ENCODE measurements at places on chromosomes 5 and 9.
A peak's percentile ranks its signal among the peaks of the same experiment; 100 is the strongest.

DNA sequence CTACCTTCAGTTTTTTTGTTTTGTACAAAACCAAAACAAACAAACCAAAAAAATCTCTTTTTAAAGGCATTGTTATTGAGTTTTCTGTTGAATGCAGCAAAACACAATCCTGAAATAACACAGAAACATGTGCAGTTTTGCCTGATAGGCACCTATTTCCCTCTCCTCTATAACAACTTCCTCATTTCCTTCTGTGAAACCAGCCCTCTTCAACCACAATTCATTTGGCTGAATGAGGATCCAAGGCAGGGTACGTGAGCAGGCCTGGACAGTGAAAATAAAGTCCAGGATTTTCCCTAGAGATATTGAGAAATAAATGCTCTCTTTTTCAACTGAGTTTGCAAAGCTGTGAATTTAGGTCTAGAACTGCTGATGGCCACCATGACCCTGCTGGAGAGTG lies 134.8 kb upstream of the LARP1 start:
- no peak for DNase-seq

DNA sequence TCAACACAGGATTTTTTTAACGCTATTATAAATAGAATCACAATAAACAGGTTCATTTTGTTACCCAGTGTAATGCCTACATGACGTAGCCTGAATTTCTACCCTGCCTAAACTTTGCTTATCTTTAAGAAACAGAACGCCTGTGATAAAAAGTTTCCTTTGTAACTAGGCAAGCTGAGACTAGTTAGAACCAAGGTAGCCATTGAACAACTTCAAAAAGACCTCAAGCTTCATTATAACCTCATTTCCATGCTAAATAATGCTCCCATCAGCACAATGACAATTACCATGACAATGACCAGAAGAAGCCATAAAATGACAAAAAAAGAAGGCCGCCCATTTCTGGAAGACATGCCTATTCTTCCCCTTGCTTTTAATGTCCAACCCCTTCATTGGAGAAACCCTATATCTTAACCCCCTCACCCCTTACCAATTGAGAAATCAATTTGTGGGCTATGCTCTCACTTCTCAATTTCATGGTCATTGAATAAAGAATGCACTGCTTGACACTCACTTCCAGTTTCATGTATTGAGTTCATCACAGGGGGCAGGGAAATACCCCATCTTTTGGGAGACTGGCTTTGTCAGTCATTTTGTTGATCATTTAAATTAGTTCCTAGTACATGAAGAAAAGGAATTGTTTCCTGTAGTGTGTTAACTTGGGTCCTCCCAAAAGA lies 276.8 kb downstream of the MCTP1 start:
- DNase-seq: no peak

DNA sequence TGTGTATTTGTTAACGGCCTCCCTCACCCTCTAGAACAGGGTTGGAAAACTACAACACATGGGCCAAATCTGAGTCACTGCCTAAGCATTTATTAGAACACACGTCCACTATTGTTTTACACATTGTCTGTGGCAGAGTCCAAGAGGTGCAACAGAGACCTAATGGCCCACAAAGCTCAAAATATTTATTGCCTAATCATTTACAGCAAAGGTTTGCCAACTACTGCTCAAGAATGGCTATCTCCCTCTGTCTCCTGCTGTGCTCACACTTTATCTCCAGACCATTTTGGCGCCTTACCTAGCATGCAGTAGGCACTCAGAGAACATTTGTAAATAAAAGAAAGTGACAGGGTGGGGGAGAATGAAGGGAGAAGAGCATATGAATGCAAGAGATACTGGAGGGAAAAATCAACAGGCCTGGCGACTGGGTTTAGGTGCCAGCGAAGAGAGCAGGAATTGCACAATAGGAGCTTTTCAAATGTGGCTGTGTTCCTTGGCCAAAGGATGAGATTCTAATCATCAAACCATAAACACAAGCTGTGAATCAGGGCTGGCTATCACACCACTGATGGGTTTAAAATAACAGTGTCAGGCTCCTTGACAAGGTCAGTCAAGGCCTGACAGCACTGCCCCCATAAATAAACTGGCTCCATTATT lies 80.3 kb downstream of the EPB41L4A start:
- DNase-seq: peak; percentile 32

GRCh38 chr5:90981821-90982220 lies 401.3 kb downstream of the ARRDC3 start:
- DNase-seq: no peak

DNA sequence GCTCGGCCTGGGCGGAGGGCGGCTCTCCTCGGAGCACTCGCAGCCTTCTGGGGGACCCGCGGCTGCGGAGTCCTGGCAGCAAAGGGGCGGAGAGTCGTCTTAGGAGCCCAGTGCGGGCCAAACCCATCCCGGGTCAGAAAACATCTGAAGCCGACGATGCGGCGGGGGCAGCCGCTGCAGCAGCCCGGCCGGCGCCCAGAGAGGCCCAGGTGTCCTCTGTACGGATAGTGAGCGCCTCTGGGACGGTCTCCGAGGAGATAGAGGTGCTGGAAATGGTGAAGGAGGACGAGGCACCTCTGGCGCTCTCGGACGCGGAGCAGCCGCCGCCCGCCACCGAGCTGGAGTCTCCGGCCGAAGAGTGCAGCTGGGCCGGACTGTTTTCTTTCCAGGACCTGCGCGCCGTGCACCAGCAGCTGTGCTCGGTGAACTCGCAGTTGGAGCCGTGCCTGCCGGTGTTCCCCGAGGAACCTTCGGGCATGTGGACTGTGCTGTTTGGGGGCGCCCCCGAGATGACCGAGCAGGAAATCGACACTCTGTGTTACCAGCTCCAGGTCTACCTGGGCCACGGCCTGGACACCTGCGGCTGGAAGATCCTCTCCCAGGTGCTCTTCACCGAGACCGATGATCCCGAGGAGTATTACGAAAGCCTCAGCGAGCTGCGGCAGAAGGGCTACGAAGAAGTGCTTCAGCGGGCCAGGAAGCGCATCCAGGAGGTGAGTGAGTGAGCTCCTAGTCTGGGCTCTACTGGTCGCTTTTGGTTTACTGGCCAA lies 1.2 kb downstream of the JMY start:
- peak; percentile 67 for DNase-seq

GRCh38 chr5:135592312-135593045 lies 13.7 kb upstream of the CXCL14 start:
- no peak for DNase-seq

DNA sequence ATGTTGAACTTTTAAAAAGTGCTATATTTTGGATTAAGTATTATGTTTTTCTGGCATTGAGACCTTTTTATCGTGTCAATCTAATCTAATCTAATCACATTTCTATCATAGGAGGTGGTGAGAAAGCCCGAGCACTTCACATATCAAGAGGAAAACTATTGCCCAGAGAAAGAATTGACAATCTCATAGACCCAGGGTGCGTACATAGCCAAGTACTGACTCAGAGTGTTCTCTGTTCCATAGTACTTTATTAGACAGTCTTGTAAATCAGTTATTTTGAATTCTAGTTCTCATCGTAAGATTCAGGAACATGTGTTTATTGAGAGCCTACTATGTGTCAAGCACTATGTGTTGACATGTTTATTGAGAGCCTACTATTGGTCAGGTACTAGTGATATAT lies 9.0 kb downstream of the MCCC2 start:
- no peak for DNase-seq

DNA sequence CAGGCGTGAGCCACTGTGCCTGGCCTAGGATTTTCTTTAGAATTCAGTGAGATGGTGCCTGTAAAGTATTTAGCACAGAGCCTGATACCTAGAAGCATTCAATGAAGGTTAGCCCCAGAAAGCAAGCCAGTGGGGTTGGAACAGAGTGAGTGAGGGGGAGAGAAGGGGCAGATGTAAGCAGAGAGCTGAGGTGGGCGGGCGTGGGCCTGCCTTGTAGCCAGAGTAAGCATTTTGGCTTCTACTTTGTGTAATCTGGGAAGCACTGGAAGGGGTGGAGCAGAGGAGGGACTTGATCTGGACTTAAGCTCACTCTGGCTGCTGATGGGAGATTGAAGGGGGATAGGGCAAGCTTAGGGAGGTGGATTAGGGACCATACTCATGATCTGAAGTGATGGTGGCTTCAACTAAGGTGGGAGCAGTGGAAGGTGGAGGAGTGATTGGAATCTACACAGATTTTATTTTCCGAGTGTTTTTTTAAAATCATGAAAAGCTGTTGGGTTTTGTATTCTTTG lies 2.6 kb downstream of the EXOSC2 start:
- DNase-seq: no peak

GRCh38 chr5:37248421-37248969 lies 681 bp downstream of the CPLANE1 start:
- DNase-seq: peak; percentile 21

GRCh38 chr9:107044872-107045271 lies 181.9 kb downstream of the ZNF462 start:
- DNase-seq: no peak

- DNase-seq: no peak
Measured at GRCh38 chr5:89065919-89066318, 182.9 kb upstream of the MEF2C start.

DNA sequence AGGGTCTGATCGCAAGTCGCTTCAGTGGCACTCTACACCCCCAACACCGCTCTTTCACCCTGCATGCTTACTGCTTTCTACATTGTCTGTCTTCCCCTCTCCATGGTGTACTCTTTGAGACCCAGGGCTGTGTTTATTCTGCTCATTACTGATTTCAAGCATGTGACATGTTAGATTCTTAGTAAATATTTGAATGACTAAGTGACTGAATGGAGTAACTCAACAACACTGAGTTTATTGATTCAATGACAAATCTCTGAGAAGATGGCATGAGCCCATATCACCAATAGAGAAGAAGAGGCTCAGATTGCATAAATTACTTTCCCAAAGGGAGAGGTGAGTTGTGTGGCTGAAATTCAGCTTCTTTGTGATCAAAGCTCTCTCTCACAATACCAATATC lies 89.7 kb upstream of the OSMR start:
- peak; percentile 17 for DNase-seq

DNA sequence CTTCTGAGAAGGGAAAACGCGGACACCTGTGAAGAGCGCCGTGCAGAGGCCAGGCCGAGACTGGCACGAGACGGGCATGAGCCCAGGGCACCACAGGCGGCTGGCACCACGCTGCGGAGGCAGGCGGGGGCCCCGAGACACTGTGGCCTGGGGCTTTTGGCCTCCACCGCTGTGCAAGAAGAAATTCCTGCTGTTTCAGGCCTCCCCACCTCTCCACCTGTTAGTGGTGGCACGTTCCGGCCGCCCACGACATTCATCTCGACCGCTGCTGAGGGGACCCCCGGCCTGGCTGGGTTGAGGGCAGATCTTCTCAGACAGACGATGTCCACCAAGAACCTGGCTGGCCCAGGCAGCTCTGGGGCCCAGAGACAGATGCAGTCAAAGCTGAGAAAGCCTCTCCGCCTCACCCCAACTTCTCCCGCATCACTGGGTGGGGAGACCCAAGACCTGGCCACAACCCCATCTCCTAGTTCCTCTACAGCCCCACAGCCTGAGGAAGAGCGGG lies 11.5 kb downstream of the NACC2 start:
- DNase-seq: no peak

- no peak for DNase-seq
Measured at GRCh38 chr9:126561582-126561981, 52.1 kb upstream of the LMX1B start.

DNA sequence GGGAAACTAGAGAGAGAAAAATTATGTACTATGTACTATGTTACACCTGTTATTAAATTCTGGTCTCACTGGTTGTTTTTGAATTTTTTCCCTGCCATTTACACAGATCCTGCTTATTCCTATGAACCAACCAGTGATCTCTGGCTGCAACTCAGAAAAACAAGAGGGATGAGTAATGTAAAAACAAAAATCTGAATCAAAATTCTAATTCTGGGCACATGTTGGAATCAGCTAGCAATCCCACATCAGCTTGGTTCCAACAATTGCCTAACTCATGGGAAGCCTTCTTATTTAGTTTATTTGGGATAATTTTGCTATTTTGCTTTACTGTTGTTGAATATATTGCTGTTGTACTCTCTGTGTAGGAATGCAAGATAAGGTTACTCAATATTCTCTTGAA lies 78.3 kb downstream of the PLK2 start:
- DNase-seq: no peak

DNA sequence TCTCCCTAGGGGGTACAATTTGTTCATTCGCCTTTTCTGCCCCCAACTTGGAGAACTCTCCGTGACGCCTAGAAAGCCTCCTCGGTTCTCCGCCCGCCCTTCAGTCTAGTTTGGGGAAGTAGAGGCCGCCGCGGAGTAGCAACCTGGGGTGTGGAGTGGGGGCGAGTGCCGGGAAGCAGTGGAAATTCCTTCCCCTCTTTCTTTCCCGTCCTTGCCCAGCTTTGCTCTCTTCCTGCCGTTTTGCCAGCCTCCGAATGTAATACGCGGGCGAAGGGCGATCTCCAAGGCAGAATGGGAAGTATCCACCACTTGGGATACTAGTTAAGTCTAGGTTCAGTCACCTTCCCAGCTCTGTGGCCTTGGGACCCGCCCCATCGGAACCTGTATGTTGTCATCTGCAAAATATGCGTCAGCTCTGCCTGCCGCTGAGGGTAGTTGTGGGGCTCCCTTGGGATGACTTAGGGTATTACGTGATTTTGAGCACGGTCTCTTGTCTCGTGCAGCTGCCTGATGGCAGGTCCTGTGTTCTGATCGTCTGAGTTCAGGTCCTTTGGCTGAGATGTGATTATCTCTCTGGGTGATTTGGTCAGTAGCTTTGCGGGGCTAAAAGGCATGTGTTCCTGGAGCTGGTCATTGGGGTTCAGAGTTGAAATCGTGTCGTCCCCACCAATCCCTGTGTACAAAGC lies 724 bp downstream of the PAM start:
- peak; percentile 94 for DNase-seq

GRCh38 chr5:131959906-131960305 lies 14.4 kb upstream of the MEIKIN start:
- DNase-seq: peak; percentile 7

DNA sequence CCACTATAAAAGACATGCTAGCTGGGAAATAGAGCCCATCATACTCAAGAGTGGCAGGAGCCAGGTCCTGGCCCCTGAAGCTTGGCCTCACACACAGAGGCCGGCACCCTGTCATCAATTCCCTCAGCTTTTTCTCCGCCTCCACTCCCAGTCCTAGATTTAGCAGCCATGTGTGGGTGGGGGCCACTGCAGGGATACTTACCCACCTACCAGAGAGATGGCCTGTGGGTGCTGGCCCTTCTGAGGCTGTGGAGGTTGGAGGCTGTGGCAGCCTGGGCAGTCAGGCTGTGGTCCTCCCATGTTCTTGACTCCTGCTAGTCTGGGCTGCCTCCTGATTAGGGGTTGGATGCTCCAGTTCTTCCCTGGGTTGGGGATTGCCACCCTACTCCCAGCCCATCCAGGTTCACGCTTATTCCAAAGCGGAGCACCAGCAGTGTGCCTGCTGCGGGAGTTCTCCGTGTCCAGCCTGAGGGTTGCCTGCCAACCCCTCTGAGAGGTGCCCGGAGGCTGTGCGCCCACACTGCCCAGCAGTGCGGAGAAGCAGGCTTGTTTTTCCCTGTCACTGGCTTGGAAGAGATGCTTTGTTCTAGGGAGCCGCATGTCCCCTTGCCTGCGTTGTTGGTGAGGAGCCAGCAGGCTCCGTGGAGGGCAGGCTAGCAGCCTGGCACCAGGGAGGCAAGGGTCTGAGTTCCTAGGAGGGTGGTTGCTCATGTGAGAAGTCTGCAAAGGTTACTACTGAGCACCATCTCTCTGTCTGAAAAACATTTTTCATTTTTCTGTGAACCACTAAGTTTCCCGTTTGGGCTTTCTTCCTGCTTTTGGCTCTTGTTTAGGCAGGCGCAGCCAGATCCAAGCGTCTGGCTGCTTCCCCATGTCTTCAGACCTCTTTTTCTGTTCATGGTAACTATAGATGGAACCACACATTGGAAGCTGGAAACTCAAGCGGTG lies 7.5 kb downstream of the SLC22A5 start:
- no peak for DNase-seq

- DNase-seq: no peak
Measured at GRCh38 chr9:28956116-28956880, 1383.0 kb upstream of the C9orf72 start.
